HCT116 (cell line): ENCODE measurements at places on chromosomes 7 and 10. TPM values are rescaled to one million over a fixed set of nuclear protein-coding genes. Genes with fewer than 3 reads are reported as not detected.

GNGT1 gene
- total RNA-seq, result 0.91 TPM

CRYGN gene
- total RNA-seq, result not detected

ZC3HAV1L gene
- 11.8 TPM for total RNA-seq

ATP6V0E2 gene
- total RNA-seq, result 25.5 TPM

CPN1 gene
- total RNA-seq, result 0.12 TPM

GNG11 gene
- not detected for total RNA-seq

GRCh38 chr7:4460597-4460996 is 221.5 kb upstream of the FOXK1 start:
- no peak for DNase-seq

DNA sequence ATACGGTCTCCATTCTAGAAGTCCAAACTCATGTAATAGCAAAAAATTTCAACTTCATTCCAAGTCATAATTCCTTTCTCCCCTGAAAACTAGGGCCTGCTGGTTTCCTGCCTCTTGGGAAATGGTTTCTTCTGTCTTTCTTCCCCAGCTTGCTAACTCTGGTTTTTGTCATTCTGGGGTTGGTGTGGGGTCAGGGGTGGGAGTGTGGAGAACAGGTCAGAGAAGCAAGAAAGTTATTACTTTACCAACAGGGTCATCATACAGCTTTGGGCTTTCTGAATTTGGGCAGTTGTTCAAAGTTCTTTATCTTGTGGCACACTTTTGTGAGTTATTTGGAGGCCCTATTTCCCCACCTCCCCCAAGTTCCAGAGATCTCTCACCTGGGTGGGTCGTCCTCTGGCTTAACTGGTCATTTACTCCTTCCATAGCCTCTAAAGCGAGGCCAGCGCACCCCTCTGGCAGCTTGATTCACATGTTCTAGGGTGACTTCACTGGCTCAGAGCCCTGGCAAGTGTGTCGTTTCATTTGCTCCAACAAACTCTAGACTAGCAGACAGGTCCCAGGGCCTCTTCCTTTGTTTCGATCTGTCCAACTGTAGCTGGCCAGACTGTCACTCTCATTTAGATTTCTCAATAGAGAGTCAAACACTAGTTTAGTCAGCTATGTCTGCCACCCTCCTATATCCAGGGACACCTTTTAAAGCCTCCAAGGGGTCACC is 161.2 kb downstream of the JCAD start:
- no peak for DNase-seq

- no peak for DNase-seq
These were observed 7.7 kb downstream of the CCM2 start for GRCh38 chr7:45007571-45008328.

GRCh38 chr10:23146258-23146657 is 45.9 kb upstream of the PTF1A start:
- DNase-seq, result no peak

DNA sequence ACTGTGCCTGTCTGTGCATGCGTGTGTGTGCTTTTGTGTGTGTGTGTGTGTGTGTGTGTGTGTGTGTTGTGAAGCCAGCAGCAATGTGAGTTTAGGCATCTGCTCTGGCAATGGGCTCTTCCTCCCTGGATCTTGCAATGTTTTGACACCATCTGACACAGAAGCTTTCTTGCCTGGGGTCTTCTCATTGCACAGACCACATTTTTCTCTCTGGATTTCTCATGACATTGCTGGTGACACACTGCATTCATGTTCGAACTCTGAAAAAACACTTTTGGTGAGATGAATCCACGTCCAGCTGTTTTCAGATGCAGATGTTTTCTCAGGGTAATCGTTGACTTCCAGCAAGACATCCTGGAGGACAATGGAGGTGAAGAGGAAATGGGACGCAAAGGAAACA is 63.0 kb upstream of the FZD8 start:
- DNase-seq, result no peak

GRCh38 chr10:50373821-50374501 is 122.6 kb upstream of the ASAH2 start:
- no peak for DNase-seq

DNA sequence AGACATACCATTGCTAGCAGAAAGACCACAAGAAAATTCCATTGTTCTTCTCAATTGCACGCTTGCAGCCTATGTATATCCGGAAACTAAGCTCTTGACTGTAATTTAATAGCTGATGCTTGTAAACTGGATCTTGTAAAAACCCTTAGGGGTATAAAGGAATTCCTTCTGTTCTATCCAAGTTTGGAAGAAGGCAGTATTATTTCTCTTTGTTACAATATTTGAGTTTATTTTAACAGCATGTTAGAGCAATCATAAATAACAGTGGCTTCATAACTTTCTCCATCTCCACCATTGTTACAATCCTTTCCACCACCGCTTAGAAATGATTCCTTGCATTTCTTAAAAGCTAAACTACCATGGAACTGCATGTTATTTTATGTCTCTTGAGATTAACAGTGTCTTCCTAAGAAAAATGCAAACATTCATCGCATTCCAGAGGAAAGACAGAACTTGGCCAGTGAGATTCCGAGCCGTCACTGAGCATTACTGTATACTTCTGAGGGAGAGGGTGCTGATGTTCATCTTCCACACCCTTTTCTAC is 92.5 kb downstream of the TRIL start:
- no peak for DNase-seq
